DMS53 (cell line): ENCODE measurements at places on chromosomes 1 and 21.
A peak's percentile ranks its signal among the peaks of the same experiment; 100 is the strongest.

GRCh38 chr1:23791516-23792047, 637 bp downstream of the LYPLA2 start:
- peak; percentile 75 for DNase-seq

DNA sequence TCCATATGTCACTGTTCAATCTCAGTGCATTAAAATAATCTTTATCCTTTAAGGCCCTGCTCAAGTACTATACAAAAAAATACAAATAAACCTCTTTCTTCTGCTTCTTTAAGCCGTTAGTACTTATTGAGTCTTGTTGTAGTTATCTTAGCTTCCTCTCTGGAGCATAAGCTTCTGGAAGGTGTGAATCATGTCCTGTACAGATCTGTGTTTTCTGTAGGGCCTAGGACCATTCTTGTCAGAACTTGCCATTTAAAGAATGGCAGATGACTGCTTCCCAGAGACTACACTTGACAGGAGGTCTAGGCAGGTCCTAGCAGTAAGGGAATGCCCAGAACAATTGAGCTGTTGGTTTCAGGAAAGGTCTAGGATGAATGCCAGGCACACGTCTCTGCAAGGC, 12.9 kb downstream of the NEK7 start:
- DNase-seq: no peak

- peak; percentile 14 for DNase-seq
These were observed 51.3 kb upstream of the CXADR start for GRCh38 chr21:17461582-17461981.

DNA sequence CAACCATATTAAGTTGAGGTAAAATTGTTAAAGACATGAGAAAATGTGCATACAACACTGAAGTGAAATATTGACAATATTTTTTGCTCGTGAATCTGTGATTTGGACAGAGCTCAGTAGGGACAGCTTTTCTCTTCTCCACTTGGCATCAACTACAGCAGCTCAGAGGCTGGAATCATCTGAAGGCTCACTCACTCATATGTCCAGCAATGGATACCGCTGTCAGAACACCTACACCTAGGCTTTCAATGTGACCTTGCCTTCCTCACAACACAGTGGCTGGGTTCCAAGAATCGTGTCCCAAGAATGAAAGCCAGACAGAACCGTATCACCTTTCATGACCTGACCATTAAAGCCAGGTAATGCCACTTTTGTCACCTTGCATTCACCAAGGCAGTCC, 115.2 kb downstream of the NRIP1 start:
- DNase-seq: no peak

- no peak for DNase-seq
These were observed 29.2 kb downstream of the CDCA8 start for GRCh38 chr1:37721565-37721964.

DNA sequence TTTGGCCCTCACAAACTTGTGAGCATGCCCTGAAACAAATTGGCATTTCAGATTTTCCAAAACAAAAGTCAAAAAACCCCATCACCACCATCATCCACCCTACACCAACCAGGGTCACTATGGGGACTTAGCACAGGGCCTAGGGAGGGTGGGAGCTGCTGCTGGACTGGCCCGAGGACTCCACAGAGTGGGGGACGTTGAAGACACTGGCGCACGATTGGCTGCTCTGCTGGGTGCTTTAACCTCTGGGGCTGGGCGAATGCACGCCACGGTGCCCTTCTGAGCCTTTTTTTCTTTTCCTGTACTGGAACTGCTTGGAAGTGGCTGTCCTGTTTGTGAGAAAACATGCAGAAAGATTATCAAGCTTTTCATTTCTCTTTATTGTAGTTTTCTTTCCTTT, 92.8 kb downstream of the CD247 start:
- no peak for DNase-seq

- no peak for DNase-seq
These were observed 13.1 kb upstream of the CASQ1 start for GRCh38 chr1:160177231-160177630.

DNA sequence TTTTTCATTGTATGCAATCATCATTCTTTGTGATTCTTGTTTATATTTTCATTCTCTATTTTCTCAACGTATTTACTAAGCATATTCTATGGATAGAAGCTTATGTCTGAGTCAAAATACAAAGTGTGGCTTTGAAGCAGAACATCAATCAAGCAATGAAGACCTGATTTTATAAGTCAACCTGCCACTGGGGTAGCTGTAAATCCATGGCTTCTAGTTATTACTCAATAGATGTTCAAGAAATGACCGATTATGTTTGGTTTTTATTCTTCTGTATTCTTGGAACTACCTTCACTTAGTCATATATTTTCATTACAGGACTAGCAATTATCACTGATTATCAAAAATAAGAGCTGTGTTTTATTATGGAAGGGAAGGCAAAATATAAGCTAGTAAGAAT, 20.5 kb upstream of the PTGS2 start:
- DNase-seq: no peak

GRCh38 chr1:174153825-174154107, 5.6 kb upstream of the RABGAP1L start:
- no peak for DNase-seq
